ENCODE measurements at places on chromosomes 5 and 9. TPM values are rescaled to one million over a fixed set of nuclear protein-coding genes. Genes with fewer than 3 reads are reported as not detected.

OR1J2 gene
- not detected for polyA plus RNA-seq

GRIN1 gene
- polyA plus RNA-seq, result not detected

ST8SIA4 gene
- polyA plus RNA-seq, result 2.7 TPM

PCA3 gene
- not detected for polyA plus RNA-seq

FAM163B gene
- not detected for polyA plus RNA-seq

PCDHGB2 gene
- polyA plus RNA-seq, result 0.71 TPM

OR13C8 gene
- polyA plus RNA-seq, result not detected

NR5A1 gene
- not detected for polyA plus RNA-seq

GFI1B gene
- 0.04 TPM for polyA plus RNA-seq

GLDC gene
- 0.45 TPM for polyA plus RNA-seq

IRX2 gene
- polyA plus RNA-seq, result 0.59 TPM

IGIP gene
- polyA plus RNA-seq, result 17.4 TPM

ADAMTS12 gene
- polyA plus RNA-seq, result 0.74 TPM

BRINP1 gene
- not detected for polyA plus RNA-seq

TMEM252 gene
- polyA plus RNA-seq, result not detected

SLC6A7 gene
- polyA plus RNA-seq, result not detected

NPR3 gene
- 1.9 TPM for polyA plus RNA-seq

MOB3B gene
- polyA plus RNA-seq, result 3.3 TPM

ADAMTSL1 gene
- polyA plus RNA-seq, result 0.56 TPM

ACOT12 gene
- polyA plus RNA-seq, result not detected

PCDHA9 gene
- not detected for polyA plus RNA-seq

CTXN3 gene
- polyA plus RNA-seq, result not detected

TTC23L gene
- not detected for polyA plus RNA-seq

FAXDC2 gene
- 22.7 TPM for polyA plus RNA-seq

FYB1 gene
- 1.1 TPM for polyA plus RNA-seq

C5orf58 gene
- polyA plus RNA-seq, result not detected

ZDHHC11B gene
- polyA plus RNA-seq, result 4.4 TPM

SGCD gene
- 4.2 TPM for polyA plus RNA-seq

GABRA1 gene
- not detected for polyA plus RNA-seq

FLT4 gene
- 24.7 TPM for polyA plus RNA-seq

ALG2 gene
- polyA plus RNA-seq, result 24.2 TPM

MARCHF11 gene
- not detected for polyA plus RNA-seq

TMC1 gene
- polyA plus RNA-seq, result not detected

INSL4 gene
- polyA plus RNA-seq, result not detected

GPR150 gene
- not detected for polyA plus RNA-seq

ZNF354C gene
- polyA plus RNA-seq, result 2.0 TPM

DMRT3 gene
- polyA plus RNA-seq, result 0.79 TPM

SLC35D2 gene
- polyA plus RNA-seq, result 21.7 TPM

ANKRD31 gene
- polyA plus RNA-seq, result 0.08 TPM

WWC1 gene
- polyA plus RNA-seq, result 14.2 TPM

HSPB3 gene
- polyA plus RNA-seq, result 0.45 TPM

MINAR2 gene
- polyA plus RNA-seq, result not detected

LECT2 gene
- not detected for polyA plus RNA-seq

C9 gene
- not detected for polyA plus RNA-seq

MEIKIN gene
- polyA plus RNA-seq, result not detected

FXN gene
- 15.2 TPM for polyA plus RNA-seq

CAMK4 gene
- polyA plus RNA-seq, result 0.43 TPM

PCDHA10 gene
- 0.17 TPM for polyA plus RNA-seq

FCN2 gene
- 3.1 TPM for polyA plus RNA-seq

REEP2 gene
- polyA plus RNA-seq, result 1.4 TPM

PDE4D gene
- polyA plus RNA-seq, result 22.7 TPM

SPINK6 gene
- not detected for polyA plus RNA-seq

LCN10 gene
- polyA plus RNA-seq, result 28.6 TPM

VLDLR gene
- 13.2 TPM for polyA plus RNA-seq

All from adipose tissue (tissue), 3 donors.